Stimulated activated CD8-positive, alpha-beta memory T cell treated with anti-CD3 and anti-CD28 coated beads, Interleukin-4, amount 100 ng/mL, for 1 hour (primary cell): ENCODE measurements at places on chromosomes 7 and 10.

DNA sequence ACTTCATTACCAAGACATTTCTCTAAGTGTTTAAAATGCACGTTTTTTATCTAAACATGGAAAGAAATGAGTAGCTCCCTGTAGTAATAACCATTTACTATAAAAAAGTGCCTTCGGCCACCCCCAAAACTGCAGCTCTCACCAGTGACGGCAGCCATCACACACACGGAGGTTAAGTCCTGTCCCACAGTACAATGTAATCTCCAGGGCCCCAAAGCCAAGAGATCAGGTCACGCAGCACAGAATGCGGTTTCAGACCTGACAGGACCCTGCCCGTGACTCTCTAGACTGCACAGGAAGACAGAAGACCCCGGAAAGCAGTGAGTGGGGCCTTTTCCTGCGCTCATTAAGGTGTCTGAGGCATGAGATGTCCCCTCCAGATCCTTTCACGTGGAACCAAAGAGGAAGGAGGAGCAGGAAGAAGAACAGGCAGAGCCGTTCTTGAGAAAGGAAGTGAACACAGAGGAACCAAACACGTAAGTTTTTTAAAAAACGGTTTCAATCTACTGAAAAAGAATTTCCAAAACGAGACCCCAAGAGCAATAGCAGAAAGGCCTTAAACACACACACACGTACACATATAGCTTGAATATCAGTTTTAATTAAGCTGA, 125.7 kb downstream of the ZMYND11 start:
- no peak for DNase-seq

DNA sequence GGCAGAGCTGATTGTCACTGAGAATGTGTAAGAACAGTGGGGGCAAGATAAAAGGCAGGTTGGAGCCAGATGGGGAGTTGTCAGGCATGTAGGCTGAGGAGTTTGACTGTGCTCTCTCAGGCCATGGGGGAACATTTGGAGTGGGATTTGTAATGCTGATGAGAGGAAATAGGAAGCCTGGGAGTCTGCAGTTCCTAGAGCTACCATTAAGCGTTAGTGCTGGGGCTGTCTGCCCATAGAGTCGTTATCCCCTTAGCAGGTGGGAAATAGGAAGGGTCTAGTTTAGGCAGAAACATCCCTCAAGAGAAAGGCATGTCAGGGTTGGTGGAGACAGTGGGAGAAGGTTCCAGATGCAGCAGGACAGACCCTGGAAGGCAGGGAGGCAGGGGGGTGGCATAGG, 75.5 kb downstream of the RPS24 start:
- no peak for DNase-seq

DNA sequence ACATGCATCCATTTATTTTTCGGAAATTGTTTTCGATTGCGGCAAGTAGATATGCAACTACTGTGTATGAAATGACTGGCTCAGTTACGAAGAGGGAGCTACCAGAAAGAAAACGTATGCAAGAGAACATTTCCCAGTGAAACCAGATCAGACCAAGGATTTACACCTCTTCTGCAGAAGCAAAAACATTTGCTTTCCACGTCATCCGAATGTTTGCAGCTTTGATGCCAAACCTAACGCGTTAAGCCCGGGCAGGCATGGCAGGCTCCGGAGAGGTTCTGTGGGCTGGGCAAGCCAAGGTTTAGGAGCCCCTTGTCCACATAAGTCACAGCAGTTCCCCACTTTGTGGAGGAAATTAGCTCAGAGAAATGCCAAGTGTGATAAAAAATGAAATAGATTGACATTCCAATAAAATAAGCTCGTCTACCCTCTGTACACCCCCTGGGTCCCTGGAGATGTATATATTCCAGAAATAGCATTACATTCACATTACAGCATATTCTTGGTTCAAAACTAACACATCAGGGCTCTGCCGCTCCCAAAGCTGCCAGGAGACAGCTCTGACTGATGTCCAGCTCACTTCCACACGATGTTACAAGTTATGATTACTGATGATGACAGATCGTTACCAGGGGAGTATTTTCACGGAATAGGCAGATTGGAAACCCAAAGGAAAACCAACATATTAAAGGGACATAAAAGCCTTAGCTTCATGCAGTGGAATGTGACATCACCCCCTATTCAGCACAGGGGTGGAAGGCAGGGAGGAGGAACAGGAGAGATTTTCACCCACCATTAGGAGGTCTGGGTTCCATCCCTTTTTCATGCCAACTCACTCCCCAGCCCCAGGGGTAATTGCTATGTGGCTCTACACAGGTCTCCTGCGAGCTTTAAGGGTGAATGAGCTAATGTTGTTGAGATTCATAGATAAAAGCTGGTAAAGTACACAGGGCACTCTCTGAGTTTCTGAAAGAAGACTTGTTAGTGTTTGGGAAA, 81.5 kb downstream of the LYZL1 start:
- DNase-seq = no peak

DNA sequence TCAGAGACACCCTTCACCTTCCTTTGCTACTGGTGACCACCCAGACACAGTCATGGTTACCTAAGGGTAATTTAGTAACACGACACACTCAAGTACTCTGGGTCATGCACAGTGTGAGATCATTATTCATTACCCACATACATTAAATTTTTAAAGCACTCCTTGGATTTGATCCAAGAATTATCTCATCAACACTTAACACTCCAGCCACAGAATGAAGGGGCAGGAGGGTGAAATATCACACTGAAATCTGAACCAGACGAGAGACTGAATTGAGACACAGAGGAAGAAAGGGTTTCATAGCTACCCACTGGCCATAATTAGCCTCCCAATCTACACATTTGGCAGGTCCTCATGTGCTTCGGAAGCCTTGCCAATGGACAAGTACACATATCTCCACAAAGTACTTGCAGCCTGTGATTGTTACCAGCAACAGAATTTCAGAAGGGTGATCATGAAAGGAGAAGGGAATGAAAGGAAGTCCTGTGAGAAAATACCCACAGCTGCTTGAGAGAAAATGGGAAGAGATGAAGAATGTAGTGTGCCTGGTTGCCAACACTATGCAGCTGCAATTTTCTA, 189.3 kb downstream of the POLR1F start:
- DNase-seq = no peak

DNA sequence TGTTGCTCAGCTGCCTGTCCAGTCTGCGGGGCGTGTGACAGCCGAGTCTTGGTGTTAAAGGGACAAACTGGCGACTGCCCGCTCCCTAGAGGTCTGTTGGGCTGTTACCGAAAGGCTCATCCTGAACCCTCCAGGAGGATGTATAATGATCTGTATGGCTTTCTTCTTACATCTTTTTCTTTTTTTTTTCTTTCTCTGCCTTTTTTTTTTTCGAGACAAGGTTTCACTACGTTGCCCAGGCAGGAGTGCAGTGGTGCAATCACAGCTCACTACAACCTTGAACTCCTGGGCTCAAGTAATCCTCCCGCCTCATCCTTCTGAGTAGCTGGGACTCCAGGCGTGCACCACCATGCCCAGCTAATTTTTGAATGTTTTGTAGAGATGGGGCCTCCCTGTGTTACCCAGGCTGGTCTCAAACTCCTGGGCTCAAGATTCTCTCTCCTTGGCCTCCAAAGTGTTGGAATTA, 857 bp downstream of the INTS15 start:
- no peak for DNase-seq

DNA sequence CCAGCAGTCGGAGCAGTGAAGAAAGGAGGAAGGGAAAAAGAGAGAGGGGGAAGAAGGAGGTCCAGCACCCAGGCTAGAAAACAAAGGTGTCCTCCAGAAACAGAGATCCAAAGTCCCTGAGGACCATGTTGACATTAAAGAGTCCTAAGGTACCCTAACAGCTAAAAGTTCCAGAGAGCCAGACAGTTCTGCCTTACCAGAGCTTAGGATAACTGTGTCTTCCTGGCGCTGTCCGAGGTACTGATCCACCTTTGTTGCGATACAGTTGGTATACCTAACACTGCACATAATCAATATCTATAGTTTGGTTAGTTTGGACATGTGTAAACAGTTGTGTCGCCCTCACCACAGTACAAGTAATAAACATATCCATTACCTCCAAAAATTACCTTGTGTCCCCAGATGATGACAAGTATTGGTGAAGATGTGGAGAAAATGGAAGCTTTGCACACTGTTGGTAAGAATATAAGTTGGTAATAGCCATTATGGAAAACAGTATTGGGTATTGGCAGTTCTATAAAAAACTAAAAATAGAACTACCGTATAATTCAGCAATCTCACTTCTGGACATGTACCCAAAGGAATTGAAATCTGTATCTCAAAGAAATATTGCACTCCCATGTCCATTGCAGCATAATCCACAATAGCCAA, 59.8 kb downstream of the GRID1 start:
- no peak for DNase-seq

DNA sequence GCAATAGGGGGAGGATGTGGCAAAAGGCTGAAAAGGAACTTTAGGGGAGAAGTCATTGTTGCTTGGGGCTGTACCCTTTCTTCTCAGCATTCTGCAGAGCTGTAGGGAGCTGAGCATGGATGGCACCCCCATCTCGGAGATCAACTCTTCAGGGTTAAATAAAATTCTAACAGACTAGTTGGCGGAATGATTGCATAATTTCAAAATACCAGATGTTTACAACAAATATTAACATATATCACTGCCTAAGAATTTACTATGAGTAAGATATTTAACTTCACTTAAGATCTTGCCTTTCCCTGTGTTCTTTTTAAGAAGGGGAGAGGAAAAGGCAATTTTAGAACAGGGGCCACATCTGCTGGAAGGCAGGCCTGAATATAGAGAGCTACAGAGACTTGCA, 509 bp upstream of the OR2F1 start:
- no peak for DNase-seq

DNA sequence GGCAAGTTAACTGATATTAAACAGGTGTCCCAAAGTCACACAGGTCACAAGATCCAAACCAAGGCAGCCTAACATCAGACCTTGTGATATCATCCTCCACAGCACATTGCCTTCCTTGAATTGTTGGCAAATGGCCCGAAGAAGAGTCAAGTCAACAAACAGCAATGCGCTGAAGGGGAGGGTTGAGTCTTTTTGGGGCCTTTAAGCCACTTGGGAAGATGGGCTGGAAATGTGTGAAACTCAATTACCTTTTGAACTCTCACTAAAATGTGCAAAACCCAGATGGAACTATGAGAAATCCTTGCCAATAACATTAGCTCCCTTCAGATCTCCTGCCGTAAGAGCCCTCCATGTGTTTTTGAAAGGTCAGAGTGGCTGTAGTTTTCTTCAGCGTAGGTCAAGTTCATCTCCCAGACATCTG, 47.9 kb upstream of the STK17A start:
- no peak for DNase-seq

GRCh38 chr10:52226197-52226847, 87.8 kb upstream of the DKK1 start:
- DNase-seq = no peak

DNA sequence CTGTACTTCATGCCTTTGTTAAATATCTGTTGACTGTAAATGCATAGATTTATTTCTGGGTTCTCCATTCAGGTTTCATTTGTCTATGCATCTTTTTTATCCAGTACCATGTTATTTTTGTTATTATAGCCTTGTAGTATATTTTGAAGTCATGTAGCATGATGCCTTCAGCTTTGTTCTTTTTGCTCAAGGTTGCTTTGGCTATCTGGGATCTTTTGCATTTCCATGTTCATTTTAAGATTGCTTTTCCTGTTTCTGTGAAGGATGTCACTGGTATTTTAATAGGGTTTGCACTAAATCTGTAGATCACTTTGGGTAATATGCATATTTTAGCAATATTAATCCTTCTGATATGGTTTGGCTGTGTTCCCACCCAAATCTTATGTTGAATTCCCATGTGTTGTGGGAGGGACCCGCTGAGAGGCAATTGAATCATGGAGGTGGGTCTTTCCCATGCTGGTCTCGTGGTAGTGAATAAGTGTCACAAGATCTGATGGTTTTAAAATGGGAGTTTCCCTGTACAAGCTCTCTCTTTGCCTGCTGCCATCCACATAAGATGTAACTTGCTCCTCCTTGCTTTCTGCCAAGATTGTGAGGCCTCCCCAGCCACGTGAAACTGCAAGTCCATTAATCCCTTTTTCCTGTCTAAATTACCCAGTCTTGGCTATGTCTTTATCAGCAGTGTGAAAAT, 302.8 kb upstream of the SEMA3C start:
- no peak for DNase-seq

- DNase-seq = no peak
Measured at GRCh38 chr10:79127151-79127961, 58.6 kb downstream of the ZMIZ1 start.

GRCh38 chr7:123096434-123096833, 100.9 kb upstream of the TAS2R16 start:
- DNase-seq = no peak

DNA sequence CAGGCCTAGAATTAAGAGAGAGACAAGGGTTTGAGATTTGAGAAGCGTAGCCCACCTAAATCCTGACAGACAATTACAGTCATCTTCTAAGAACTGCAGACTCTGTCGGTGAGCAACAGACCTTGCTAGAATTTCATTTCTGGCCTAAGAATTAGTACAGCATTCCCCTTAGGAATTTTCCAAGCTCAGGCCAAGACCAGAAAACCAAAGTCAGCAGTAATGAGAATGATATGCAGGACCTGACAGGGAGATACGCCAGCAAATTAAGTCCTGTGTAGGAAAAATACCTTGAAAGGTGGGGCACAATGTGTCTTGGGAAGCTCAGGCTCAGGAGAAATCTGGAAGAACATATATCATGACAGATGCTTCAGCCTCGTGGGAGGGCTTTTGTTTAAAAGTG, 52.7 kb upstream of the HERPUD2 start:
- DNase-seq = no peak

- DNase-seq = no peak
Measured at GRCh38 chr7:26070290-26070689, 81.7 kb upstream of the NFE2L3 start.

DNA sequence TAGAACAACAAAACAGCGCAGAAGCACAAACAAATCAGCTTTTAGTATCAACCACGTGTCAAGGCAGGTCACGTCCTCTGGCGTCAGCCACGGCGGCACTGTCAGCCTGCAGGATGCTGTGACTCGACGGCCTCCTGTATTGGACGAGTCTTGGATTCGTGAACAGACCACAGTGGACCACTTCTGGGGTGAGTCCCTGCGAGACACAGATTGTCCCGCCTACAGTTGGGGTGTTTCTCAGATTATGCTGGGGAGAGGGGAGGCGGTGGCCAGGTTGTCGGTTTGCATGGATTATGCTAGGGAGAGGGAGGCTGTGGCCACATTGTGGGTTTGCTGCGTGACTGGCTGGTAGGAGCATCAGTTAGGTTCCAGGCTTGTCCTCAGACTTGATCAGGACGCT, 9.7 kb downstream of the SUN1 start:
- no peak for DNase-seq

DNA sequence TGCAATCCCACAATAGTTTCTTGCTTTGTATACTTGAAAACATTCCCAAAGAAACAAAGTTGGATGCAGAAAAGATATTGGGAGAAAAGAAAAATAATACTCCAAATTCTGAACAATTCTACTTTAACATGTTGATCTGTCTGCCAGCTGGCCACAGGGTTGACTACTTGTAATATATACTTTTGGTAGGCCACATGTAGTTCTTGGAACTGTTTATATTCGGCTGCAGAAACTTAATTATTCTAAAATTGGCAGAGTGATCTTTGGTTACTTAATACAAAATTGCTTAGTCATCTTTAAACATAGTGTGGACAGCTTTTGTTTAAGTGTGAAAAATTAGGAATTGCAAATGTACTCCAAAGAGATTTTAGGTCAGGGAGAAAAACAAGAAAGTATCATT, 76.0 kb downstream of the CALD1 start:
- DNase-seq = no peak

- DNase-seq = no peak
Measured at GRCh38 chr7:71612911-71613310, 481.0 kb downstream of the GALNT17 start.
